ENCODE measurements at places on chromosomes 5 and 9.

DNA sequence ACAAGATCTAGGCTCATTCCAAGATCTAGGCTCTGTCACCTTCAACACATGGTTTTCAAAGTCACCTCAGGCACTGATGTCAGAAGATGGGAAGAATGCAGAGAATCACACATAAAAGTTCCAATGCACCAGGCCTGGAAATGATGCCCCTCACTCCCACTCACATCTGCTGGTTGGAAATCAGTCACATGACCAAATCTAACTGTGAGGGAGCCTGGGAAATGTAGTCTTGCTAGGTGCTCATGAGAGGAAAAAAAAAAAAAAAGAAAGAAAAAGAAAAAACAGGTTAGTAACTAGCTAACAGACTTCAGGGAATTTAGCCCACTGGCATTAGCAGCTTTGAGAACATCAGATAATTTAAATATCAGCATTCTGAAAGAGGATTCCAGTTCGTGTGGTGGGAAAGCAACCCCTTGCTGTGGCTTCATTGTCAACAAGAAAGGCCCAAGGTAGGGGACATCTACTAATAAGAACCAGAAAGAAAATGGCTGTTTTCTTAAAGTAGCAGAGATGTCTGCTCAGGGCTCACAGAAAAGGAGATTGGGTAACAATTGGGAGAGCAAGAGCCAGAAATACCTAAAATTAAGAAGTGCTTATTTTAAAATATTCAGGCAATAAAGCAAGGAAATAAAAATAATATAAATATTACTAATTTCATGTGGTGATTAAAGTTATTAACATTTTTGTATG is 614.3 kb downstream of the ACTL7B start:
- DNase-seq = no peak

DNA sequence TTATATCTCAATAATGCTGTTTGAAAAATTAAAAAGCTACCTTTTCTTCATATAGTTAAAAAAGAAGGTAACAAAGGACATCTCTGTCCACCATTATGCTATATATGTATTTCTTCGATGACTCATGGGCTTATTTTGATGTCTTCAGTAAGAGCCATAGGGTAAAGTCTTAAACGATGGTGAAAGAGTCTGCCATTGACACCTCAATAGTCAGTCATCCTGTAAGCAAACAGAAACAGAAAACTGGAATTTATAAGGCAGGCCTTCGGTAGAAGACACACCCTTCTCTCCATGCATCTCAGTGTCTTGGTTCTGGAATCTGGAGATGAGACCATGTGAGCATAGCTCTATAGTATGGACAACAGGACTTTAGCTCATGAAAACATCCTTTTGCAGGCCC is 87.0 kb upstream of the ZNF462 start:
- no peak for DNase-seq

DNA sequence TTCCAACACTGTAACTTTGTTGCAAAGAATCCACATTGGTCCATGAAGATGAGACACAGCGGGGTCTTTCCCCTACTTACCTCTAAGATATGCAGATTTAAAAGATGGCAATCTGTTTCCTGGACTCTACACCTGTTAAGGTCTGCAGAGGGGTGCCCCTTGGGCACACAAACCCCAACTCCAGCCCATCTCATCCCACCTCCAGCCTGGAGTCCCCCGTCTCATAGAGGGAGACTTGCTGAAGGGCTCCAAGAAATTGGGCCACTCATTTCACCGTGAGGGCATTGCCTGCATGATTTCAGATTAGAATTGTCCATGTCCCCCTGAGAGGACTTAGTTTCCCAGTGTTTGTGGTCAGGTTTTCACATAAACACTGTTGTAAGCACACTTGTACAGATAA is 365.7 kb downstream of the IRX2 start:
- DNase-seq = no peak

GRCh38 chr9:25629231-25629630 is 49.0 kb downstream of the TUSC1 start:
- no peak for DNase-seq

- peak; percentile 19 for DNase-seq
Observed at GRCh38 chr5:41831155-41831554, 39.1 kb downstream of the OXCT1 start.

DNA sequence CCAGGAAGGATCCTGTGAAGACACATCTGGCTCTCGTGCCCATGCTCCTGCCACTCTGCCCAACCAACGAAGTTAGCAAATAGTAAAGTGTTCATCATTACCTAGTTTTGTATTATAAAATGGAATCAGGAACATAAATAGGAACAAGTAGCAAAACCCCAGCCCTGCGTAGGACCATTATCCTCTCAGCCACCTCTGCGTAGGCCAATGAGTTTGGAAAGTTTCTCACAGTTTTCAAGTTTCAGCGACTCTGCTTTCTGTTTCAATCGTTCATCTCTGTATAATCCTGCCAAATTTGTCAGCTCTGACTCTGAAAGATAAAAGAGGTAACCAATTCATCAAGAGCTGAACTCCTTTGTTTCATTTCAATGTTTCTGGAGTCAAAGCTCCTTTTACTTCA is 10.1 kb upstream of the SPATA24 start:
- DNase-seq = peak; percentile 55

GRCh38 chr9:75850459-75851200 is 39.8 kb upstream of the PCSK5 start:
- no peak for DNase-seq

- no peak for DNase-seq
Observed at GRCh38 chr9:124357721-124358361, 57.4 kb downstream of the PSMB7 start.

DNA sequence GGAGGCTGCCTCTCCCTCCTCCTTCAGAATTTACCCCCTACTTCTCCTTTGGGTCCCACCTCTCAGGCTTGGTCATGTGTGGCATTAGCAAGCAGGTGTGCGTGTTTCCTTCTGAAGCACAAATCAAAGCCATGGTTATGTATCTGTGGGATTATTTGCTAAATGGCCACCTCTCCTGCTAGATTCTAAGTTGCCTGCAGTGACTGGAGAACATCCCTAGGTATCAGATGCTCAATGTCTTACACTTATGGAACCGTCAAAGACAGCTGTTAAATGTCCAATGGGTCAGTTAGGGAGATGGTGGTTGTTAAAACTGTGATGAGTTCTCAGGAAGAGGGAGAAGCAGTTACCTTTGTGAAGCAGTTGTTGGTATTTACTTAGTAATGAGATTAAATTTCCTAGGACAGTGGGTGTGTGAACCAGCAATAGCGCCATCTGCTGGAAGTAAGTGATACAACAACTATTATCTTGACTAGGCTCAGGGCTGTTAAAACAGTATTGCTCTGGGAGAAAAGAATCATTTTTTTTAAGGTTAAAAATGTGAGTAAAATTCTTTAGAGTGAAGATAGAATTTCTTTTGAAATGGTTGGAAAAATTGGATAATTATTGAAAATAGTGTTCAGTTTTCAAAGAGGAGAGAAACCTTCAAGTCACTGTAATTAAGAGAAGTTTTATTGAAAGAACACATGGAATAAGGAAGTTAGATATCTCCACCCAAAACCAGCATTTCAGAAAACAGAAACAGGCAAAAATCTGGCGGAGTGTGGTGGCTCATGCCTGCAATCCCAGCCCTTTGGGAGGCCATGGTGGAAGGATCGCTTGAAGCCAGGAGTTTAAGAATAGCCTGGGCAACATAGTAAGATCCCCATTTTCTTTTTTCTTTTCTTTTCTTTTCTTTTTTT is 71.3 kb downstream of the TMC1 start:
- peak; percentile 73 for DNase-seq

- no peak for DNase-seq
Observed at GRCh38 chr9:102405218-102405867, 589.8 kb upstream of the CYLC2 start.

DNA sequence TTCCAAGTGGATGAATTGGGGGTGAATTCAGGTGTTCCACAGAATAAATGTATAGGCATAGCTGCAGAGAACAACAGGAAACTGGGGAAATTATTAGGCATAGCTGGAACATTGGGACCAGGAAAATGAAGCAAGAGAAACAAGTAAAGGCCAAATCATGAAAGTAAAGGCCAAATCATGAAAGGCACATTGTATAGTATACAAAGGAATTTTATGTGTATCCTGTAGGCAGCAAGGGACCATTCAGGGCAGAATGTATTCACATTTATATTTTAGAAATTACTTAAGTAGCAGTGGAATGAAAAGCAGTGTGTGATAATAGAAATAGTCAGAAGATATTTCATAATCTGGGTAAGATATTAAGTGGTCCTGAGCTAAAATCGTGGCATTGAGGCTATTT is 127.3 kb upstream of the GRHPR start:
- no peak for DNase-seq

- DNase-seq = no peak
Observed at GRCh38 chr5:5699062-5699461, 276.6 kb downstream of the ICE1 start.

DNA sequence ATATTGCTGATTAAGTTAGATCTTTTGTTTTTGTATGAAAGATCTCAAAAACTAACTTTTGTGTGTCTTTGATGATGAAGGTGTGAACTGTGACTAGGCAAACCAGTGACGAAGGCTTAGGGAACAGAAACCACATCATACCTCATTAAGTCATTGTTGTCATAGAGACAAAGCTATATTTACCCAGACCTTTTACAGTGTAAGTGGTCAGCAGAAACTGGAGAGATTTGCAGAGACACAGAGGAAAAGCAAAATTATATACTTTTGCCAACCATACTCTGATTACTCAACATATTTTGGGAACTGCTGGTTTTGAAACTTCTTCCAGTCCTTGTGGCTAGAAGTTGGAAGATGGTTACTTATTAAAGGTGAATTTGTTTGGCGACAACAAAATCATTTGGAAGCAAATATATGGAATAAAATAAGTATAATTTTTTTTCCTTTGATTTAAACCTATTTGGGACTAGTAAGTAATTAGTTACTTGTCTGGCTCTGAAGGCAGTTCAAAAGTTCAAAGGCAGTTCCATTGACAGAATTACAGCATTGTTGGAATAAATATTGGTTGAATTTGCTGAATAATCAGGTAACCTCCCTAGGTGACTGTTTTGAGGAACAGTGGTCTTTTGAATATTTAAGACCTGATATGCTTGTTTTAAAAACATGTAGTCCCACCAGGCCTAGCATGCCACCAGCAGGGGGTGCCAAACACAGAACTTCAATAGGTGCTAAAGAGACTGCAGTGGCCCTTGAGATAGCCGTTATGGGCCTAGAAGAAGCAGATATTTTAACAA is 103.8 kb downstream of the RPS23 start:
- DNase-seq = peak; percentile 77

- peak; percentile 43 for DNase-seq
Observed at GRCh38 chr5:123460296-123460729, 37.1 kb upstream of the CEP120 start.

DNA sequence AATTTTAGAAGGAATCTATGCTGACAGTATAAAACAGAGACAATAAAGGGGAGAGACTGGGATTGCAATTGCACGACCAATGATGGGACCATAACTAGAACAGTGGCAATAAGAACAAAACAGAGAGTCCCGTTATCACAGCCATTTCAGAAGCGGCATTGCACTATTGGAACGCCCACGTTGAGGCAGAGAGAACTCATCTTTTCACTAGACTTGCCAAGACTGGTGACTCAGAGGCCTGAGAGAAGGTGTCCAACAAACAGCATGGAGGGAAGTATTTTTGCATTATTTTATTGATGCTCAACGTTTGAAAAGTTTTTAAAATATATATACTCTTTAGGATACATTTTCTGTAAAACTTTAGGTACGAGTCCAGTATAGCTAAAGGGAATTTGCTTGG is 737.7 kb downstream of the TLE1 start:
- DNase-seq = no peak

GRCh38 chr9:116318468-116319374 is 165.1 kb downstream of the PAPPA start:
- no peak for DNase-seq

Measured in activated CD4-positive, alpha-beta T cell treated with anti-CD3 and anti-CD28 coated beads, Interleukin-2, Interleukin-6, amounts not matched to agents 100 ng/mL and 50 ng/mL, durations not matched to agents 16 hours and 8 hours (primary cell).